GOT3 (cell line): ENCODE measurements at places on chromosomes 5 and 9.

DNA sequence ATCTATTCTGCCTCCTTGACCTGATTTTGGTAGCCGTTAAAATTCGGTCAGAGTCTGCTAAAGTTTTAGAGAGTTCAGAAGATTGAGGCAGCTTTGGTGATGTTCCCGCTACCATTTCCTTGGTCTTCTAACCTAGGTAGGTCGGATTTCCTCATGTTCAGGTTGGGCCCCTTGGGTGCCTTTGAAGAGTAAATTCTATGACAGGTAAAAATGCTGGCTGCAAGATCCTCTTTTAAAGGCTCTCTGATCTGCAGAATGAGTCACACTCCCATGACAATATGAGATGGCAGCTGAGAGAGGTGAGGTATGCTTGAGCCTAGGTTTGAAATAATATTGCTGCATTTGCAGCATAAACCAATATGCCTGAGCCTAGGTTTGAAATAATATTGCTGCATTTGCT lies 198.9 kb downstream of the TSSK1B start:
- DNase-seq: no peak

DNA sequence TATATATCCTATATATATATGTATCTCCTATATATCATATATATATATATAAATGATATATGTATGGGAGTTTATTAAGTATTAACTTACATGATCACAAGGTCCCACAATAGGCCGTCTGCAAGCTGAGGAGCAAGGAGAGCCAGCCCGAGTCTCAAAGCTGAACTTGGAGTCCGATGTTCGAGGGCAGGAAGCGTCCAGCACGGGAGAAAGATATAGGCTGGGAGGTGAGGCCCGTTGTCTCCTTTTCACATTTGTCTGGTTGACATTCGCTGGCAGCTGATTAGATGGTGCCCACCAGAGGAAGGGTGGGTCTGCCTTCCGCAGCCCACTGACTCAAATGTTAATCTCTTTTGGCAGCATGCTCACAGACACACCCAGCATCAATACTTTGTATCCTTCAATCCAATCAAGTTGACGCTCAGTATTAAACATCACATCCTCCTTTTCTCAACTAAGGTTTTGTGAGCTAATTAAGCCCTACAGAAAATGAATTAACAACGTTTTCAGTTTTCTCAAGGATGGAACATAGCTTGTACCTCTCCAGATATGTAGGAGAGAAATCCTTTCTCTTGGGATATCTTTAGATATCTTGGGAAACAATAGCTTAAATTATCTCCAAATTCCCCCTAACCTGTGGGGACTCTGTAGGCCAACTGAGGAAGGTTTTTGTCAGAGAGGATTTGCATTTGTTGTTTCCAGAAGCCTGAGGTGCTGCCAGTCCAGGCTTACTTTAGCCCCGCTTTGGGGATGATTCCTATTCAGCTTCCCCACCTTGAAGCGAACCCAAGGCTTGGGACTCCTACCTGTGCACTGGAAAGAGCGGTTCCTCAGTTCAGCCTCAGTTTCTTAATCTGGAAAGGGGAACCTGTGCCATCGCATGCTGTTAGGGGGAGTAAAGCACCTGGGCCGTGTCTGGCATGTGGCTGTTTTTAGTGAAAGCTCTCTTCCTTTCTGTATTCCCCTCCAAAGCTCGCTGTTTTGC lies 163.2 kb downstream of the CACNA1B start:
- no peak for DNase-seq

DNA sequence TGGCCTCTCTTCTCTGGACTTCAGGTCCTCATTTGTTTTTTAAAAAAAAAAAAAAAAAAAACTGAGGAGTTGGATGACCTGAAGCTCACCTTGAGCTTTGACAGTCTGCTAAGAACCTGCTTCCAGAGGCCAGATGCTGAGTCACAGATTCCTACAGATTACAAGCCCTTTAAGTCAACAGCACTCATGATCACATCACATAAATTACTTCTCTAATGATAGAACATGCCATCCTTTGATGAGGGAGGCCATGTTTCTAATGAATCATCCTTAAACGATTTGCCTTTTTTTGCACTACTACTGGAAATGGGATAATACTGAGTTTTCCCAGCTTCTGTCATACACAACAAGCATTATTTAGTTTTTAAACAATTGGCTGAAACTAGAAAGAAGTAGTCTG lies 34.2 kb upstream of the MYOT start:
- DNase-seq: no peak

GRCh38 chr9:84079994-84080393 lies 99.4 kb downstream of the RMI1 start:
- no peak for DNase-seq

DNA sequence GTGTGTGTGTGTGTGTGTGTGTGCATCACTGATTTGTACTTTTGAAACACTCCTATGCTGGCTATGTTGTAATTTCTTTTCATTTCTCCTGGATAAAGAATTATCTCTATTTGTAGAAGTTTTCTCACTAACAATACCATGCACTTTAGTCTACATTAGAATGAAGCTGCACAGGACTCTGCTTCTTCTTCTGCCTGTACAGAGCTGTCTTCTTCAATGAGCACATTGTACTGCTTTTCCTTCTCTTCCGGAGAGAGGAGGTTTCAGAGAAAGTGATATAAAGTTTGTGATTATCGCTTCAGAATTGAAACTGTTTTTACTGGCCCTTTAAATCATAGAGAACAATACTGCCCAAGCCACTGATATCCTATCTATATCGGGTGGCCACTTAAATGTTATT lies 677.0 kb downstream of the NR2F1-AS1 start:
- no peak for DNase-seq

DNA sequence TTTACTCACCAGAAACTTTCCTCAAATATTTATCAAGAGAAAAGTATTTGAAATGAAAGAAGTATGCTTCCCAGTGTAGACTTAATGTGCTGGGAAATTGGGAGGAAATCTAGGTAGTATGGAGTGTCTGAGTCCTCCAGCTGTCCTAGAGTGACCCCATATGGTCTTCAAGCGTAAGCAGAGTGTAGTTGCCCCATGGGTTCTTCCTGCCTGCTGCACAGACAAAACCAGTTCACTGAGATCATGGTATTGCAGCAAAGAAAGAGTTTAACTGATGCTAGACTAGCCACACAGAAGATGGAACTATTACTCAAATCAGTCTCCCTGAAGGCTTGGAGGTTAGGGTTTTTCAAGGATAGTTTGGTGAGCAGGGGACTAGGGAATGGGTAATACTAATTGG lies 114.9 kb upstream of the PRLR start:
- DNase-seq: no peak

DNA sequence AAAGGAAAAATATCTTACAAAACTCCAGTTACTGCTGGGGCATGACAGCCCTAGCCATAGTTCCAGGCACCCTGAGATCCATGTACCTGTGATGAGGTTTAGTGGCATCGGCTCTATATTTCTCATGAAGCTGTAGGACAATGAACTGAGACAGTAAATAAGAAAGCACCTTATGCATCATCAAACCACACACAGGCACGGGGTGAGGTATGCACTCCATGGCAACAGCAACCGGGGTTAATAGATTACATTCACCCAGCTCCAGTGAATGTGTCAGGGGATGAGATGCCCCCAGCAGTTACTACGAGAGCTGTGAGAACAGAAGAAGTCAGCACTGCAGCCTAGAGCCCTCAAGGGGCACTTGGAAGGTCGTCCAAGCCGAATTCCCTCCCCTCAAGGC lies 162.0 kb upstream of the S1PR3 start:
- DNase-seq: no peak

DNA sequence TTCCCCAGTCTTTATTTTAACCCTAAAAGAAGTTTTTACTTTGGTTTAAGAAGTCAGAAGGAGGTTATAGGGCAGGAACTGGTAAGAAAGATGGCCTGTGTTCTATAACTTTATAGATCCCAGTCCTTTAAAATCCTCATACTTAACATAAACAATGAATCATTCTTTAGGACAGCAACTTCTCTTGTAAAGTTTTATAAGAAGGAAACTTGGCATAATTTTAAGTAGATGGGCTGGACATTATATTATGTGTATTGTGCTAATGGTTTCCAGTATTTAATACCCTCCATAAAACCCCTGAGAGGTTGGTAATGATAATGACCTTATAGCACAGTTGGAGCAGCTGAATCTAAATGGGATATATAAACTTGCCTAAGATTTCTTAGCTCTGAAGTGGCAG lies 247.2 kb downstream of the FAM170A start:
- DNase-seq: no peak

DNA sequence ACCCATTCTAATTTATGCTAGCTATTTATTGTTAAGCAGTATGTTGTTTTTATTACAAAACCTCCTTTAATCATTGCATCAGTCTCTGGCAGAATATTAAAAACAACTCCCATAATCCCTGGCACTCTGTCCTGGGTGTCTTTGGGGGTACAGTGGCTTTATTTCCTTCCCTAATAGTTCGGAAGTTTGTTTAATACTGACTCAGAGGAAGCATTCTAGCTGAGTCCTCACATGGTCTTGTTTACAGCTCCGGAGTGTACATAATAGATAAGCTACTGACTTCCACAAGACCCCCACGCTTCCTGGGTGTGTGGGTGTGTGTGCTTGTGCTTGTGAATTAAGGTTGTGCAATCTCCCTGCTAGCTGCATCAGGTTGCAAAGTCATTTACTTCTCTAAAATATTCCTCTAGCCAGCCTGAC lies 149.8 kb upstream of the CDKN2B start:
- DNase-seq: no peak

DNA sequence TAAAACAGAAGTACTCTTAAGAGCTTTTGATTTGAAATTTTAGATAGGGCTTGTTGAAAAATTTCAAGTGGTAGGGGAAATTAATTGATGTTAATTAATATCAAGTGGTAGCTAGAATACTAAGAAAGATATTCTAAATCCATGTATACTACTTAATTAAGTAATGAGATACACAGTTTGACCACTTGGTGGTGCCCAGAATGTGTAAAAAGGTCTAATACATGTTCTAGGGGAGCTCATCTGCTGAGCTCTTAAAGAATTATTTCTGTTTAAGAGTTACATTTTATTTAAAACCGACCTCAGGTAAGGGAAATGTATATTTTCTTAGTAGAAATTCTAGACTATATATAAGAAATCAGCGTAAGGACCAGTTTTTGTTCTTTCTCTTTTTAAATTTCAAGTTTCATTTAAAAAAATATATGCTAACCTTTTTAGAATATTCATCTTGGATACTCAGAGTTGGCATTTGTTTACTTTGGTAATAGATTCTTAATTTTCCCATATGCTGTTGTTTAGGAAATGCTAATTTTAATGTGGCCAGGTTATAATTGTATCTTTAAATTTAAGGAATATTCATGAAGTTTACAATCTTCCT lies 61.5 kb downstream of the LNPEP start:
- DNase-seq: no peak

- no peak for DNase-seq
Observed at GRCh38 chr5:81425569-81425968, 31.6 kb upstream of the ACOT12 start.

GRCh38 chr9:98381311-98382103 lies 126.1 kb upstream of the TBC1D2 start:
- DNase-seq: no peak

- no peak for DNase-seq
Observed at GRCh38 chr5:133427121-133427777, 185.1 kb downstream of the FSTL4 start.

DNA sequence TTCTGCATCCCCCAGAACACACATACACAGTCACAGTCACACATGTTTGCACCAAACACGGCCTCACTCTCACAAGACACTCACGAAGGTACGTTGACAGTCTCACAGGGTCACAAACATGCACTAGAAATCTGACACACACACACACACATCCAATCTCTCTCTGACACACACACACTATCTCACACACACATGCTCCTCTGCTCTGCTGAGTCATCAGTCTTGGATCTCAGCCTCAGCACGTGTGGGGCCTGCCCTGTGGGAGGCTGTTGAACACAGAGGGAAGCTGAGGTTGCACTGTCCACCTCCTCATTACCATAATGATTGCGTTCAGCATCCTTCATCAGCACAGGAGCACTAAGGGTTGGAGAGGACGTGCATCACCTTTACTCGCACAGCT lies 188.8 kb downstream of the MTRR start:
- no peak for DNase-seq

DNA sequence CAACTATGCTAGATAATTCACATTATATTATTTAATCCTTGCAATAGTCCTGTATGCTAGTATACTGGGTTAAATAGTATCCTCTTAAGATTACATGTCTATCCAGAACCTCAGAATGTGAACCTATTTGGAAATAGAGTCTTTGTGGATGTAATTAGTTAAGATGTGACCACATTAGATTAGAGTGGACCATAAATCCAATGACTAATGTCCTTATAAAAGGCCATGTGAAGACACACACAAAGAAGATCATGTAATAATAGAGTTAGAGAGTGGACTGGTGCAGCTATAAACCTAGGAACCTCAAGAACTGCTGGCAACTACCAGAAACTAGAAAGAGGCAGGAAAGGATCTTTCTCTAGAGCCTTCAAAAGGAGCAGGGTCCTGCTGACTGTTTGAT lies 263.6 kb upstream of the PTGER4 start:
- no peak for DNase-seq

DNA sequence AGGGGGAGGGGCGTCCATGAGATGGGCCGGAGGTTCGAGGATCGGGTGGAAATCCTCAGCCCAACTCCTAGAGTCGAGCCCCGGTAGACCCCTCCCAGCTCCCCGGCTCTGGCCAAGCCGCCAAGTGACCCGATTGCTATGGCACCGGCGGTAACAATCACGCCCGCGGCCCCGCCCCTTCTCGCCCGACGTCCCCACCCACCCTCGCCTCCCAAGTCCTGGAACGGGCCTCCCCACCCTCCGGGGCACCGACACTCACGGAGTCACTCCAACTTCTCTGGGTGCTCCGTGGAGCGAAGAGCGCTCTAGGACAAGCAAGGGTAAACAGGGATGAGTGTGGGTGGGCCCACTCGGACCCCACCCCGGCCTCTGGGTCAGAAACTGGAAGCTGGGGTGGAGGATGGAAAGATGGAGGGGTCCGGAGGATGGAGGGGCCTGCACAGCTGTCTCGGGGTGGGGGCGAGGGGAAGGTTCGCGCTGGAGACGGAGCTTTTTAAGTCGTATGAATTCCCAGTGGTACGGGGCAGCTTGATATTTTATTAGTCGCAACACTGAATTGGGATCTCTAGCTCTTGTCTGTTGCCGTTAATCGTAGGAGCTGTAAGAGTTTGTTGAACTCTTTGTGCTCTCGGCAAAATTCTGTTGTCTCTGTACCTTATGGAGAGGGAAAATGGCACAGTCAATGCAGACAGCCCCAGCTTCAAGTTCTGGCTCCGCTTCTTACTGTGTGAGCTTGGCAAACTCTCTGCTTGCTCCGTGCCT lies at the start of gene SPACA9:
Gene SPACA9 (plus strand): TSS at position 204 of the 762 bp plus-strand sequence. CDS start 5,050 bp downstream, outside the sequence.
- DNase-seq: no peak

DNA sequence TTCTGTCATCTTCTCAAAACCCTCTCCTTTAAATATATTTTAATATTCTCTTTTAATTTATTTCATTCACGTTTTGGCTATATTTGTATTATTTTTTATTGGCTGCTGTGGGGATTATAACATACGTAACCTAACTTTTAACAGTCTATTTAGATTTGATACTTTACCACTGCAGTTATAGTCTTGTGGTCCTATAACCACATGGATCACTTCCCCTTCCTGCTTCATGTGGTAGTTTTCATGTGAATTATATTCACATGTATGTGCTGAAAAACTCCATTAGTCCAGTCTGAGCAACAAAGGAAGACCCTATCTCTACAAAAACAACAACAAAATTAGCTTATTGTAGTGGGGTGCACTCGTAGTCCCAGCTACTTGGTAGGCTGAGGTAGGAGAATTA lies 34.3 kb downstream of the CENPP start:
- DNase-seq: no peak

GRCh38 chr5:176501333-176501732 lies 35.9 kb downstream of the RNF44 start:
- no peak for DNase-seq

GRCh38 chr5:63962279-63962678 lies at the start of gene HTR1A:
HTR1A (minus strand) TSS chr5:63962445; CDS start chr5:63961719, 726 bp downstream.
- DNase-seq: no peak

- no peak for DNase-seq
Observed at GRCh38 chr5:159605585-159605984, 275.3 kb upstream of the IL12B start.
